ENCODE measurements at places on chromosomes 1 and 21.

DNA sequence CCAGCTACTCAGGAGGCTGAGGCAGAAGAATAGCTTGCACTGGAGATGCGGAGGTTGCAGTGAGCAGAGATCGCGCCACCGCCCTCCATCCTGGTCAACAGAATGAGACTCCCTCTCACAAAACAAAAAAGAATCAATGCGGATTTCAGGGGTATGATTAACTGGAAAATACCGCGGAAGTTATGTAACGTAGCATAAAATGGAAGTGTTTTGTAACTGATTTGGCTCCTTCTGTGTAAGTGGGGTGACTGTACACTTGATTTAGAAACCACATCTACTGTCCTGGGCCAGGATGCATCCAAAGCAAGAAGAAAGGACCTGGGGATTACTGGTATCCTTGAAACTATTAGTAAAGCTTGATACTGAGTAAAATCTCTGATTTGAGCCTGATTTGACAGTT lies 3.1 kb upstream of the VAMP4 start:
- no peak for DNase-seq

DNA sequence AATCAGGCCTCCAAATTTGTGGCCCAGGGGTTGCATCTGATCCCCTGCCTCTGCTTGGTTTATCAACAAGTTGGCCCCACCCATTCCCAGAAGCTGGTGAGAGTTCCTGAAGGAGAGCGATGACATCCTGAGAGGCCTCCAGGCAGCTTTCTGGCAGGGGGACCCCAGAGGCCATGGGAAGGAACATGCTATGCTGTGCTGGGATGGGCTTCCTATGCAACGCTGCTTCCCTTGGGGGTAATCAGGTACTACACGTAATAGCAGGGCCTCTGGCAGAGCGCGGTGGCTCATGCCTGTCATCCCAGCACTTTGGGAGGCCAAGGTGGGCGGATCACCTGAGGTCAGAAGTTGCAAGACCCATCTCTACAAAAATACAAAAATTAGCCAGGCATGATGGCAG lies 8.4 kb upstream of the MTF1 start:
- DNase-seq, result no peak

GRCh38 chr1:185534801-185535200 lies 199.4 kb upstream of the HMCN1 start:
- DNase-seq, result peak; percentile 68

GRCh38 chr1:226064816-226065248 lies 2.3 kb downstream of the H3-3A start:
- no peak for DNase-seq

- DNase-seq, result no peak
These were observed 27.4 kb downstream of the HIVEP3 start for GRCh38 chr1:41891199-41891896.

DNA sequence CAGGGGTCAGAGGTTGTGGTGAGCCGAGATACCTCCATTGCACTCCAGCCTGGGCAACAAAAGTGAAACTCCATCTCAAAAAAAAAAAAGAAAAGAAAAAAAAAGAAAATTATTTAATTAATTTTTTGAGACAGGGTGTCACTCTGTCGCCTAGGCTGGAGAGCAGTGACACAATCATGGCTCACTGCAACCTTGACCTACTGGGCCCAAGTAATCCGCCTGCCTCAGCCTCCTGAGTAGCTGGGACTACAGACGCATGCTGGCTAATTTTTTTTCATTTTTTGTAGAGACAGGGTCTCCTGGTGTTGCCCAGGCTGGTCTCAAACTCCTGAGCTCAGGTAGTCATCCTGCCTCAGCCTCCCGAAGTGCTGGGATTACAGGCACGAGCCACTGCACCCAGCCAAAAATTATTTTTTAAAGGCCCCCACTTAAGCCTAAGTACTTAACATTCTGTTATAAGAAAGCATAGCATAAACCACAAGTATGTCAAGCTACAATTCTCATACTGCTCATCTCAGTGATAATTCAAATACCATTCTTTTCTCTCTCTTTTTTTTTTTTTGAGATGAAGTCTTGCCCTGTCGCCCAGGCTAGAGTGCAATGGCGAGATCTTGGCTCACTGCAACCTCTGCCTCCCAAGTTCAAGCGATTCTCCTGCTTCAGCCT lies 19.9 kb downstream of the NUCKS1 start:
- DNase-seq, result no peak

DNA sequence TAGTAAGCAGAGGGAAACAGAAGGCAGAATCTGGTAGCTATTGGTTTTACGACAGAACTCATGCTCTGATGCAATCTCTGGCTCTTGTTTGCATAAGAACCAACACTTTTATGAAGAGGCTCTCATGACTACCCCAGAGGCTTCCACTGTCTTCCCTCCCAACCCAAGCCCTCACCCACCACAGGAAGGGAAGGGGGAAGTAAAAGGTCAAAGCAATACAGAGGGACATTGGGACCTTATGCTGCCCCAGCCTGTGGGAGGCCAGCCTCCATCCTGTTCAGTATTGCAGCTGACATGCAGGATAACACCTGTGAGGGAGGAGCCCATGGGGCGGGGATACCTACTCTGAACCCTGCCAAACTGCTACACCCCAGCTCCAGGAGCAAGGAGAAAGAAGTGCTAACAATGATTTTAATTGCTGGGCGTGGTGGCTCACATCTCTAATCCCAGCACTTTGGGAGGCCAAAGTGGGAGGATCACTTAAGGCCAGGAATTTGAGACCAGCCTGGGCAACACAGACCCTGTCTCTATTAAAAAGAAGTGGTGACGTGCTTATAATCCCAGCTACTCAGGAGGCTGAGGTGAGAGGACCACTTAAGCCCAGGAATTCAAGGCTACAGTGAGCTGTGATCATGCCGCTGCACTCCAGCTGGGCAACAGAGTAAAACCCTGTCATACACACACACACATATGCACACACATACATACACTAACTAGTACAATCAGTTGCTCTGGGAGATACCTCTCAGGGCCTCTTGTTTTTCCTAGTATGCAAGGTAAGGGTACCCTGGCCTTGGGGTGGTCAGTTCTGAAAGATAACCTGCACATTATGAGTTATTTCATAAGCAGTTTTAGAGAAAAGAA lies 9.5 kb downstream of the MR1 start:
- no peak for DNase-seq

- DNase-seq, result no peak
These were observed 40.9 kb downstream of the IFI44 start for GRCh38 chr1:78690516-78690915.

DNA sequence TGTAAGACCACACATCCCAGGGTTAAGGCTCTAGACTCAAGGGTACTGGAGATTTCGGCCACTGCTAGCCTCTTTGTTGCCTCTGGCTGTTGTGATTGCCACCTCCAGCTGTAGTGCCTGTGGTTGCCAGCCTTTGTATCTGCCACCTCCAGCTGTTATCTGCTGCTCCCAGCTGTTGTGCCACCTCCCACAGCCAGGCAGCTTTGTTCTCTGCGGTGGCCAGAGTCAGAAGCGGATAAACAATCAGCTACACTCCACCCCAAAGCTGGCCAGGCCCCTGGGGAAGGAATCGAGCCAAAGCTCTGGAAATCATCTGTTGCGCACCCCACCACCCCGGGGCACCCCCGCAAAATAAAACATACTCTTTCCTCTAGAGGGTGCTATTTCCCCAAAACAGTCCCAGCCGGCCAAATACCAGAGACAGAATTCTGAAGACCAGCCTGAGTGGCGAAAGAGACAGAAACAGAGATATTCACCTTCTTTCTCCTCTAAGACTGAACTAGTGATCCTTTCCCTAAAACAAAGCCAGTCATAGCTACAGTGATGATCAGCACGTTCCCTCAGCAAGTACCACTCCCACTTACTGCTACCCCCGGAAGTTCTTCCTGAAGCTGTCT lies 14.8 kb upstream of the PIGM start:
- DNase-seq, result no peak

DNA sequence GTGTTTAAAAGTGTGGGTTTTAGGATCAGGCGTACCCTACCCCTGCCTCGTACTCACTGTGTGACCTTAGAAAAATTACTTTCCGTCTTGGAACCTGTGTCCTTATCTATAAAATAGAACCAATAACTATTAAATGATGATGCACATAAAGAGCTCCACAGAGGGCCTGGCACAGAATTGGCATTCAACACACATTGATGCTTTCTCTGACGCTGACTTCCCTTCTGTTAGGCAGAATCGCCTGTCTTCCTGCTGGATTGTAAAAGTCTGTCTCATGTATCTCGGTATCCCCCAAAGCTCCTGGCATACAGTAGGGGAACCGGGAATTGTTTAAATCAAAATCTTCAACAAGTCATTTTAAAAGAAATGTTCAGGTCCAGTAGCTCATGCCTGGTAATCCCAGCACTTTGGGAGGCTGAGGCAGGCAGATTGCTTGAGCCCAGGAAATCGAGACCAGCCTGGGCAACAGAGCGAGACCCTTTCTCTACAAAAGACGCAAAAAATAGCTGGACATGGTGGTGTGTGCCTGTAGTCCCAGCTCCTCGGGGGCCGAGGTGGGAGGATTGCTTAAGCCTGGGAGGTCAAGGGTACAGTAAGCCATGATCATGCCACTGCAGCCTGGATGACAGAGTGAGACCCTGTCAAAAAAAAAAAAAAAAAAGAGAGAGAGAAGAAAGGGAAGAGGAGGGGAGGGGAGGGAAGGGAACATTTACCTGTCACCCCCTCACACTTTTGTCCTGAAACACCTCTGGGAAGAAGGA lies 41.3 kb upstream of the FHAD1 start:
- DNase-seq, result no peak

DNA sequence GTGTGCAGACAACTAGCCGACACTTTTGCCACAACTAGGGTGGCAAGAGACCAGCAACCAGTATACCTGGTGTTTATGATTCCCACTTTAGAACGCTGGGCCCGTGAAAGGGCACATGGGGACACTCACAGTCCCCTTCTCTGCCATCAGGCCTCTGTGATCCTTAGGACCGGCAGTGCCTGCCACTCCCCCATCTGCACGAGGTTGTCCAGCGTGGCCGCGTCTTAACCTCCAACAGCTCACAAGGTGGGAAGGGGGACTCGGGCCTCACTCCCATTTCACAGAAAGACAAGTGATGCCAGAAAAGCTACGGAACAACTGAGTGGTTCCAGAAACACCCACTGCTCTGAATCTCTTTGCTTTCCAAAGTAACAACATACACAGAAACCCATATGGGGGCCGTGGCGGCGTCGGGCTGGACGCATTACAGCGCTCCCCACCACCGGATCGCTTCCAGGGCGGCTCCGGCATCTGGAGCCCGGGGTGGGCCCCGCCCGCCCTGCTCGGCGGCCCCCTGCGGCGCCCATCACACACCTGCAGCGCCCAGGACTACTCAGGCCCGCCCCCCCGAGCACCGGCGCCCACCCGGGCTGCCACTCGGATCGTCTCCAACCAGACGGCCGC lies 1.0 kb downstream of the ZNF496 start:
- no peak for DNase-seq

GRCh38 chr1:93989601-93990000 lies 80.4 kb upstream of the GCLM start:
- DNase-seq, result no peak

DNA sequence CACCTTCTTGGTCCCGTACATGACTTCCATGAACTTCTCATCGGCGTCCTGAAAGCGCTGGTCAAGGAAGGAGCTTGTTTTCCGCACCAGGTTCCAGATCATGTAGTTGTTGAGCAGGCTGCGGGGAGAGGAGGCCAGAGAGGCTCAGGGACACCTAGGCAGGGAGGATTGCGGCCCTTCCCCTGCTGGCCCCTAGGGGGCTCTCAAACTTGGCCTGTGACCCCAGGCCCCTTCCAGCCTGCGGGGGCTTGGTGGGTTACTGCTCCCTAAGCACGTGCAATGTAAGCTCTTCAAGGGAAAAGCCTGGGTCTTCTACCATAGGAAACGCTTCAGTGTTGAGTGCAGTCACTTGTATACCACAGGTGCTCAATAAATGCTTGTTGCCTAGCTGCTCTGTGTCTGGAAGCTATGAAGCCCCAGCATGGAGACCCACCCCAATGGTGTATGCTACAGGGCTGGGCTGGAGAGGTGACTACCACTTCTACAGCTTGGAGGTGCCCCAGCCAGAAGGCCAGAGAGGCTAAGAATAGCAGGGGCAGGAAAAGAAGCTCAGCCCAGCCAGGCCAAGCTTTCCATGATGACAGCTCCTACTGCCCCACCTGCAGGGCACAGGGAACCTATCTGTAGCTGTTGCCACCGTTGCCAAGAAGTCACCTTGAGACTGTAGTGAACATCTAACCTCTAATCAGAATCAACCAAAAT lies 45.1 kb downstream of the ECE1 start:
- no peak for DNase-seq

DNA sequence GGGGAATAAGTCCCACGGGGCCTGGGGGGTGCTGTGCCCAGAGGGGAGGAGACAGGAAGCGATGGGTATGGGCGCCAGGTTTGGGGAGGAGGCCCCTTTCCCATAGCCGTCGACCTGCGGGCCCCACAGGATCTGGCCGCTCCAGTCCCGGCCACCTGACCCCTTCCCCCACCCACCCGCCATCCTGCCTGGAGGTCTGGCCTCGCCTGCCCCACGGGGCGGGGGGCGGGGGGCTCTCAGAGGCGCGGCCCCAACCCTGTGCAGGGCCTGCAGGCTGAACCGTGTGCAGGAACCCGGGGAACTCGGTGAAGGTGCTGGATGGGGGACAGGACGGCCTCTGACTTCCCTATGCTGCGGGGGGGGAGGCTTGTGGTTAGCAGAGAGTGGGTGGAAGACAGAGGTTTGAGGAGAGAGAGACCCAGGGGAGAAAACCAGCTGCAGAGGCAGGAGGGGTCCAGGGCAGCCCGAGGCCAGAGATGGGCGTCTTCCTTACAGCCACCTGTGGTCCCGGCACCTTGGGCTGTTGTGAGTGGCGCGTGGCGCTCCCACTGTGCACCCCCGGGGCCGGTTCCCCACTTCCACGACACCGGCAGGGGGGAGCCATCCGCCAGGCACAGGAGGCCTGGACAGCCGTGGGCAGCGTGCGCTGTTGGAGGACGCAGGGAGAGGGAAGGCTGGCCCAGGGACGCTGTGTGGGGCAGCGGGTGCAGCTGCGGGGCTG lies 2.5 kb upstream of the TNFRSF18 start:
- DNase-seq, result no peak
